ENCODE measurements at places on chromosomes 12 and 14. TPM values are rescaled to one million over a fixed set of nuclear protein-coding genes. Genes with fewer than 3 reads are reported as not detected.

Gene ALDH2
- 47.6 TPM for total RNA-seq

Gene GOLT1B
- total RNA-seq = 41.1 TPM

Gene TSPAN11
- 17.5 TPM for total RNA-seq

GRCh38 chr14:95319312-95320077 is at the start of gene CLMN:
Gene CLMN, minus strand, starts transcription at chr14:95319908. Its CDS starts 116 bp downstream, at chr14:95319792.
- peaks cover 1% of the 10 kb centered on the region for H3K36me3 ChIP-seq
- peak within 1 kb of the TSS; percentile 88 for H3K27ac ChIP-seq
- H3K27me3 ChIP-seq = peaks cover 47% of the 10 kb centered on the region
- peak within 1 kb of the TSS; percentile 82 for H3K4me3 ChIP-seq

DNA sequence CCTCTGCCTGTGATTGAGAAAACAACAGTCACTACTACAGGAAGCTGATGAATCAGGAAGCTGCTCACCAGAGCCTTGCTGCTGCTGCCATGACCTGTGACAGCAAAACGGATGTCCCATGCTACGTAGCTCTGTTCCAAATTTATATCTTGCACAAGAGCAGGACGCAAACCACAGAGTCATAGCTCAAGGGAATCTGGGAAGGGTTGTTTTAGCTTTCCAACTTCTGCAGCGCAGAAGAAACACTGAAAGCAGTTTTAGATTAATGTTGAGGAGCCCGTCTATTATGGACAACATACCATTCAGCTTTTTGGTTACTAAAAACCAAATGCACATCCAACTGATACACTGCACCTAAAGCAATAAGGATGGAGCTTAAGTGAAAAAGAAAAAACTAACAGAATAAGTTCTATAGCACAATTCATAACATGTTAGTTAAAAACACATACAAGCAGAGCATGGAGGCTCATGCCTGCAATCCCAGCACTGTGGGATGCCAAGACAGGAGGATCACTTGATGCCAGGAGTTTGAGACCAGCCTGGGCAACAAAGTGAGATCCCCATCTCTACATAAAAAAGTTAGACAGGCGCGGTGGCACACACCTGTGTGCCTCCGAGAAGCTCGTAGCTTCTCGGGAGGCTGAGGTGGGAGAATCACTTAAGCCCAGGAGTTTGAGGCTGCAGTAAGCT is 1.7 kb upstream of the ANKRD33 start:
- no peaks in the 10 kb centered on the region for H3K36me3 ChIP-seq
- H3K27me3 ChIP-seq = peaks cover 17% of the 10 kb centered on the region
- no peak overlapping the region for H3K4me3 ChIP-seq
- no peak for DNase-seq

- no peak overlapping the region for H3K4me3 ChIP-seq
- peaks cover 26% of the 10 kb centered on the region for H3K27me3 ChIP-seq
- peak overlapping the region; percentile 8 for H3K27ac ChIP-seq
- DNase-seq = no peak
- H3K4me1 ChIP-seq = peaks cover 12% of the 10 kb centered on the region
- peaks cover 5% of the 10 kb centered on the region for H3K36me3 ChIP-seq
These were observed 154.5 kb downstream of the EGLN3 start for GRCh38 chr14:33796356-33796755.

DNA sequence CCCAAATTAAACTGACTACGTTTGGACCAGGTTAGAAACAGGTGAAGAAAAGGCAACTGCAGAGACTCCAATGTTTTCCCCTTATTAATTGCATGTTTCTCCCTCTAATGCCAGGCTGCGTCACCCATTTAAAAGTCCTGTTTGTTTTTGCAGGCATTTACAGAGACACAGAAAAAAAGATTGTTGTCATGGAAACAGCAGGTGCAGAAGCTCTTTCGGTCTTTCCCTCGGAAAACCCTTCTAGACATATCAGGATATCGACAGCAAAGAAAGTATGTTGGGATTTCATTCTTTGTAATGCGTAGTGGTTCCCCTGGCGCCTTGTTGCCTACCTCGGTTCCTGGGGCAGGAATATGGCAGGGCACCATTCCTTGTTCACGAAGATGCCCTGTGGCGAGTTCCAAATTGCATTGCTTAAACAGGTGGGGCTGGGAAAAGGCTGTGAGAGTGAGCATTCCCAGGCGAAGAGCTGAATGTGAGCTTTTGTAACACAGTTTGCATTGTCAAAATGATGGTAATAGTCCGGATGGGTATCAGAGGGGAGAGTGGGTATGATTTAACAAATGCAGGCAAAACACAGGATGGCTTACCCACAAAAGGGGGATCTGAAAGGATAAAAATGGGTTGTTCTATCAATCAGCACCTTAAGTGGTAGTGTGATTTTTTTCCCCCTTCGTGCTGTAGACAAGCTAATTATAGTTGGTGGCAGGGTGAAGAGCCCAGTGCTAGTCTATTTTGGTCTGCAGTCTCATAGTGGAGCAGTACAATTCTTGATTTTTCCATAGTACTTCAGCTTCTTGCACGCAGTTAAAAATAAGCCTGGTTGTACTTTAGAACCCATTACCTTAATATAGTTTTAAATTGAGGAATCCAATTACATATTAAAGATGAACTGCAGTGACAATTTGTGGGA is 132.4 kb downstream of the GCH1 start:
- H3K4me1 ChIP-seq = peaks cover 19% of the 10 kb centered on the region
- DNase-seq = no peak
- peaks cover 4% of the 10 kb centered on the region for H3K27me3 ChIP-seq
- peaks cover 1% of the 10 kb centered on the region for H3K36me3 ChIP-seq
- H3K27ac ChIP-seq = peak overlapping the region; percentile 17
- no peak overlapping the region for H3K4me3 ChIP-seq

Measured in progenitor cell of endocrine pancreas (in vitro differentiated cells).